Cortex of kidney (tissue), 1 donor: ENCODE measurements at places on chromosomes 7 and 10.

- no peak for DNase-seq
Measured at GRCh38 chr10:70334526-70335245, 47.7 kb downstream of the LRRC20 start.

DNA sequence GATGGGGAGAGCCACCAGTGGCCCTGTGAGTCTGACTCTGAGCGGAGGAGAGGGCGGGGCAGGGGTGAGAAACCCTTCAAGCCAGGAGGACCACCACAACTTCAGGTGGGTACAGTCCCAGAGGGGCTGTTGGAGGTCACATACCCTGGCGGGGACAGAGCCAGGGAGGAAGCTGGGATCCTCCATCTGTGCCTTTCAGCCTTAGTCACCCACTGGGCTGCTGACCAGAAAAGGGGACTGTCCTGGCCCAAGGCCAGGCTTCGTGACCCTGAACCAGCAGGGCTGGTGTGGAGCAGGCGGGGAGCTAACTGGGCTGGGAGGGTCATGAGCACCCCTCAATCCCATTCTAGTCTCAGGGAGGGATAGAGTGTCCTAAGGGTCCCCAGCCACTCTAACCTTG, 1.5 kb upstream of the CALHM3 start:
- no peak for DNase-seq

GRCh38 chr10:117226813-117227451, 14.0 kb upstream of the SLC18A2 start:
- DNase-seq, result no peak

DNA sequence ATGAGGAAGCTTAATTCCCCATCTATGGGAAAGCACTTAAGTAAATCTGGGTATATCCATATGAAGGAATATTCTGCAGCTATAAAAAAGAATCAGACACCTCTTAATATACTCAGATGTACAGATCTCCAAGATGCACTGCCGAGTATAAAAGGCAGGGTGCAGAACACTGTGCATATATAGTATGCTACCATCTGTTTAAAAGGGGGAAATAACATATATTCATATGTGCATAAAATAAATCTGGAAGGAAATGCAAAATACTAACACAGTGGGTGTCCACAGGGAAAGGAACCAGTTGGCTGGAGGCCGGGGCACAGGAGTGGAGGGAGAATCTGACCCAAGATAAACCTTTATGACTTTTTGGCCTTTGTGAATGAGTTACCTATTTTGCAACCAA, 201.4 kb downstream of the SFMBT2 start:
- DNase-seq, result no peak

- no peak for DNase-seq
Measured at GRCh38 chr7:78020874-78021249, 222.3 kb downstream of the PHTF2 start.

GRCh38 chr7:45456747-45457524, 117.2 kb upstream of the ADCY1 start:
- no peak for DNase-seq

DNA sequence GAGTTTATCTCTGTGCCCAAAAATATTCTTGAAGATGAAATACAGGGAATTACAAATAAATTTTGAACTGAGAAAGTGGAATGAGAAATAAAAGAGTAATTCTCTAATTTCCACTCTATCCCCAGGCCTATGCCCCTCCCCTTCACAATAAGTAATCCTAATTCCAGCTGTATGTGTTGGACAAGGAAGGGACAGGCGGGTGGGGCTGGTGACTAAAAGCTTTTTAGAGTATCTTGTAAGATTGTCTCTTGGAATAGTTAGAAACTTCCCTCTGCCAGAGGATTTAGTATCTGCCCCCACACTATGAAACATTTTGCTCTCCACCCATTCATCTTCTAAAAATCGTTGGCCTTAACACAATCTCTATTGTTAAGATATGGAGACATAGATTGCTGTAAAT, 199.2 kb downstream of the MBL2 start:
- DNase-seq, result no peak

GRCh38 chr10:14873090-14873760, 5.4 kb upstream of the SUV39H2 start:
- DNase-seq, result no peak

DNA sequence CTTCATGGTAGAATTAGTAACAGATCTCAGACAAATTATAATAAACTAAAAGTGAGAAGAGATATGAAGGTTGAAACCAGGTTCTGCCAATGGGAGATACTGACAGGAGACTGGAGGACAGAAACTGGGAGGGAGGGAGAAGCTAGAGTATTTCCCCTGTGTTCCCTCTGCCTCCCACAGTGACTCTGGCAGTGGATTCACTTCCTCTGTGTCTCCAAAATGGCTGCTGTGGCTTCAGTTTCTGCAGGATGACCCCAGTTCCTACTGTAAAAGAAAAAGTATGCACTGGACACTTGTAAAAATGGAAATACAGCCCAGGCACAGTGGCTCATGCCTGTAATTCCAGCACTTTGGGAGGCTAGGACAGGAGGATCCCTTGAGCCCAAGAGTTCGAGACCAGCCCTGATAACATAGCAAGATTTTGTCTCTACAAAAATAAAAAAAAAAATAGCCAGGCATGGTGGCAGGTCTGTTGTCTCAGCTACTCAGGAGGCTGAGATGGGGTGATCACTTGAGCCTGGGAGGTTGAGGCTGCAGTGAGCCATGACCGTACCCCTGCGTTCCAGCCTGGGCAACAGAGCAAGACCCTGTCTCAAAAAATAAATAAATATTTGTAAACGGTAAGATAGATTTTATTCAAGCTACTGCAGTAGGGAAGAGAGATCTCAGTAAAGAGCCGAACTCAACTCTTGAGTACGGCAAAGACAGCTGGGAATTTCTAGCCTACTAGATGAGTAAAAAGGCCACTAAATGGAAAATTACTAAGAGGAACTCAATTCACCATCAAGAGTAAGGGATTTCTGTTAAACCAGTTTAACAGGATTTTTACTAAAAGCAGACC, 156.6 kb upstream of the TRIM24 start:
- no peak for DNase-seq

GRCh38 chr10:120503689-120504088, 46.7 kb downstream of the PLPP4 start:
- DNase-seq, result no peak

DNA sequence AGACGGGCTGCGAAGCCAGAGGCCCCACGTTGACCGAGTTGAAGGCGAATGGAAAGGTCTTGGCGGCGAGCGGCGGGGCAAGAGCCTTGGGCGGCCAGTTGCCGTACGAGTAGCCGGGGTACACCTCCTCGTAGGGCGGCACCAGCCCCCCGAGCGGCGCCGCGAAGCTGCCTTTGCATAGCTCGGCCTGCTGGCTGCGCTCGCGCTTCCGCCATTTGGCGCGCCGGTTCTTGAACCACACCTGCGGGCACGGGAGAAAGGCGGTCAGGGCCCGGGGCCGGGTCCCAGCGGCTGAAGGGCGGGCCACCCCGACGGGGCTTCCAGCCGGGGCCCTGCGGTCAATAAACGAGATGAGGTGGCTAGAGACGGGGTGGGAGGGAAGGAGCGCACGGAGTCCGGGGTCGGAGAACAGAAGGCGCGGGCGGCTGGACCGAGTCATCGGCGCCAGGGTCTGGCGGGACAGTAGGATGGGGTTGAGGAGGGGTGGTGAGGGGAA, 4.8 kb downstream of the ELOVL3 start:
- no peak for DNase-seq

DNA sequence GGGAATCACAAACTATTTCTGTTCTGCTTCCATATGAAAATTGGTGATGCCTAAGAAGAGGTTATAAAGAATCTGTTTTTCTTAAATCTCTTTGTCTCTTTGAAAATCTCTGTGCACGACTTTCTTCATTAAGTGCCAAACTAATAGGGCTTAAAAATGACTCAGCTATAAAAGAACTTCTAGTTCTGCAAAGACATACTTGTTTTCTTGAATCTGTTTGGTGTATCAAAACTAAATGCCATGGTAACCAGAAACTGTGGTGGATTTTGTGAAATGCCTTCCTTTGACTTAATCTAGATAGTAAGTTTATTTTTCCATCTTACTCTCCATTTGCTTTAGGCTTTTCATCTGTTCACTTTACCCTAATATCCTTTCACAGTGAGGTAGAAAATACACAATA, 417.8 kb downstream of the PARD3 start:
- no peak for DNase-seq

- DNase-seq, result no peak
Measured at GRCh38 chr10:69899727-69900595, 98.3 kb downstream of the COL13A1 start.

GRCh38 chr10:86667421-86668181, 710 bp upstream of the LDB3 start:
- DNase-seq, result no peak

- no peak for DNase-seq
Measured at GRCh38 chr7:133511252-133511651, 258.4 kb downstream of the EXOC4 start.

- DNase-seq, result no peak
Measured at GRCh38 chr10:102195296-102195870, 30.7 kb upstream of the ELOVL3 start.

GRCh38 chr7:71727347-71727746, 595.4 kb downstream of the GALNT17 start:
- no peak for DNase-seq

GRCh38 chr7:142301299-142301698, 43.4 kb upstream of the PRSS58 start:
- DNase-seq, result no peak

GRCh38 chr10:97325754-97326153, 6.7 kb downstream of the FRAT1 start:
- no peak for DNase-seq

GRCh38 chr10:33098951-33099663, 141.1 kb upstream of the ITGB1 start:
- DNase-seq, result no peak

GRCh38 chr7:3301449-3301731, 338 bp downstream of the SDK1 start:
- no peak for DNase-seq

DNA sequence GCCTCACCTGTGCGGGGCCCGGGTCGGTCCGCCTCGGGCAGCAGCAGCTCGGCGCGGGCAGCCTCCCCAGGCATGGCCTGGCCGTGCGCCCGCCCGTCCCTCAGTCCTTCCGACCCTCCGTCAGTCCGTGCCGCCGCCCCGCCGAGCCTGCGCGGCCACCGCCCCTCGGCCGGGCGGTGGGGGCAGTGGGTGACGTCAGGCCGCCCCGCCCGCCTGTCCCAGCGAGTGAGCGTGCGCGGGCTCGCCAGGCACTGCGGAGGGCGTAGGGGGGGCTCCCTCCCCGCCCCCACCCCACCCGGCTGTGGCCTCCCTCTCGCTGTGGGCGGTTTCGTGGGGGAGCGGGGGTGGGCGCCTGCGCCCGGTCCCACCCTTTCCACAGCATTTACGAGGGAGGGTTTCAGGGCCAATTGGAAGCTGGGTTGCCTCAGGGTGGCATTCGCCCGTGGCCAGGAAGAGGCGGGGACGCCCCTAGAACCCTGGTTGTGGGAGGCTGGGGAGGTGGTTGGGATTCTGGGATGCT, at the start of gene NACAD:
Gene NACAD, minus strand, starts transcription at position 149 of the 520 bp plus-strand sequence. Its CDS starts 75 bp downstream, at position 74.
- DNase-seq, result no peak

DNA sequence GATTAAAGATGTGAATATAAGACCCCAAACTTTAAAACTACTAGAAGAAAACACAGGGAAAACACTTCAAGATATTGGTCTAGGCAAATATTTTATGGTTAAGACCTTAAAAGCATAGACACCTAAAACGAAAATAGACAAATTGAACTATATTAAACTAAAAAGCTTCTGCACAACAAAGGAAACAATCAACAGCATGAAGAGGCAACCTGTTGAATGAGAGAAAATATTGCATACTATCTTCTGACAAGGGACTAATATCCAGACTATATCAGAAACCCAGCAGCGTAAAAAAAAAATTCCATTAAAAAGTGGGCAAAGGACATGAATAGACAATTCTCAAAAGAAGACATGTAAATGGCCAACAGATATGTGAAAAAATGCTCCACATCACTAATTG, 18.6 kb downstream of the PAPSS2 start:
- DNase-seq, result no peak
